ENCODE measurements at places on chromosomes 13 and 19. TPM values are rescaled to one million over a fixed set of nuclear protein-coding genes. Genes with fewer than 3 reads are reported as not detected.

The KLK3 gene
- total RNA-seq, result not detected

The ZNF776 gene
- 15.0 TPM for total RNA-seq

The CYP4F8 gene
- not detected for total RNA-seq

The S1PR4 gene
- 0.29 TPM for total RNA-seq

The FCER2 gene
- not detected for total RNA-seq

The HSH2D gene
- total RNA-seq, result not detected

The ZNF546 gene
- total RNA-seq, result 3.2 TPM

The S1PR5 gene
- total RNA-seq, result 1.1 TPM

The NEK5 gene
- not detected for total RNA-seq

The SIGLECL1 gene
- total RNA-seq, result not detected

The SPRY2 gene
- total RNA-seq, result 27.2 TPM

The C19orf12 gene
- 69.7 TPM for total RNA-seq

The LGALS14 gene
- total RNA-seq, result not detected

The ACER1 gene
- not detected for total RNA-seq

The TBC1D4 gene
- total RNA-seq, result 6.8 TPM

The MISP gene
- 2.9 TPM for total RNA-seq

The DIAPH3 gene
- 5.3 TPM for total RNA-seq

The ZNF99 gene
- not detected for total RNA-seq

The CPB2 gene
- not detected for total RNA-seq

The MICOS13 gene
- total RNA-seq, result 123 TPM

The ZNF791 gene
- 13.6 TPM for total RNA-seq

The LRRC8E gene
- 0.53 TPM for total RNA-seq

The KRI1 gene
- total RNA-seq, result 22.1 TPM

The PLIN3 gene
- total RNA-seq, result 439 TPM

The CERS1 gene
- total RNA-seq, result 30.6 TPM

The COQ8B gene
- 109 TPM for total RNA-seq

The CALR3 gene
- not detected for total RNA-seq

The MPV17L2 gene
- total RNA-seq, result 68.6 TPM

The PSG6 gene
- not detected for total RNA-seq

The KL gene
- not detected for total RNA-seq

The CLASRP gene
- total RNA-seq, result 91.3 TPM

The TEX29 gene
- total RNA-seq, result not detected

The EXOC3L2 gene
- not detected for total RNA-seq

The ZNF845 gene
- 7.5 TPM for total RNA-seq

The IL17D gene
- total RNA-seq, result 6.9 TPM

The SETDB2 gene
- total RNA-seq, result 13.0 TPM

Measured in myocyte (in vitro differentiated cells).